DMS79 treated with DMSO at 0.1 percent for 48 hours (cell line): ENCODE measurements at places on chromosomes 2 and 18.

GRCh38 chr2:112059671-112060070, 4.6 kb downstream of the TMEM87B start:
- no peak for DNase-seq

- DNase-seq: no peak
These were observed 21.1 kb downstream of the TMEM182 start for GRCh38 chr2:102782933-102783332.

GRCh38 chr2:174053355-174054151, 88.4 kb upstream of the SP3 start:
- no peak for DNase-seq

DNA sequence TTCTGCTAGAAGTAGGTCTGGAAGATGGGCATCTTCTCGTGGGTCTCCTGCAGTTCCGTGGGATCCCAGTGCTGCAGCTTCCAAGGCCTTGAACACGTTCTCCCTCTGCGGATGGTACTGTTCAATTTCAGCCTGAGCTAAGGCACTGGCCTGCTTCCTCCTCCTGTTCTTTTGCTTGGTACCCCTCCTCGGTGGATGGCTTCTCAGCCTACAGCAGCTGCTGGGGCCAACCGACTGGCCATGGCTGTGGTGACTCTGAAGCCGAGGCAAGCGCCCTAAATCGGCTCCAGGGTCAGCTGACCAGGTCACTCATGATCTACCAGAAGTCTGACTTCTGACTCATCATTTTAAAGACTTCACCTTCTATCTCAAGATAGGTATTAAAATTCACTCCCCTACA, 150.2 kb downstream of the NBAS start:
- no peak for DNase-seq

DNA sequence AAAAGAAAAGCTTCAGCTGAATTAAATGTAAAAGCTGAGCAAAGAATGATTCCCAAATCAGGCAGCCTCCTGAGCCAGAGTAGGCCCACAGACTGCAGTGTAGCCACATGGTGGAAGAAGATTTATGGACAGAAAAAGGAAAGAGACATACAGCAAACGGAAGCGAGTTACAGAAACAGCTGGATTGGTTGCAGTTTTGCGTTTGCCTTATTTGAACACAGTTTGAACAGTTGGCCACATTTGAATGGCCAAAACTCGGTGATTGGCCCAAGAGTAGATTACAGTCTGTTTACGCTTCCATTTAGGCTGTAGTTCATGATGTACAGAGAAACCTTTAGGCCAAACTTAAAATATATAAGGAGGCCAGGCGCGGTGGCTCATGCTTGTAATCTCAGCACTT, 35.1 kb downstream of the SH2D6 start:
- no peak for DNase-seq

- no peak for DNase-seq
These were observed 87.7 kb downstream of the BCL11A start for GRCh38 chr2:60465736-60466135.

DNA sequence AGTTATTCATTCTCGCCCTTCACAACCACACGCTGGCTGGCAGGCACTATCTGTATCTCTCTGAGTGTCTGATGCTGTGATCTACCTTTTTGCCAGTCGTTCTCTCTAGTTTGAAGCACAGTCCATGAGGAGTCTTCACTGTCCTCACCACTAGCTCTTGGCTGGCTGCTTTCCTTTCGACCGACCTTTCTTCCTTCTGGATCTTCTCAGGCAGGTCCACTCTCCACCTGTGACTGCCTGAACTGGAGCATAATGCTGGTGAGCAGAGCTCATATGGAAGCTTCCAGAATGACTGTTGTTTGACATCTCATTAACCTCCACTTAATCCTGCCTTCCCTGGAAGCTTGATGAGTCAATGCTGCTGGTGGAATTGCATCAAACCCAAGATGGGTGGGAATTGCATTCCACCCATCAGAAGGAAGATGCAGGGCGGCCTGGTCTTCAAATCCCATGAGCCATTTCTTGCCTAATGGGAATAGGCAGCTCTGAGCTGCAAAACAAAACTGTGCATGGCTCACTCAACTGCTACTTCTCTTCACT, 283.5 kb upstream of the HDAC4 start:
- no peak for DNase-seq

DNA sequence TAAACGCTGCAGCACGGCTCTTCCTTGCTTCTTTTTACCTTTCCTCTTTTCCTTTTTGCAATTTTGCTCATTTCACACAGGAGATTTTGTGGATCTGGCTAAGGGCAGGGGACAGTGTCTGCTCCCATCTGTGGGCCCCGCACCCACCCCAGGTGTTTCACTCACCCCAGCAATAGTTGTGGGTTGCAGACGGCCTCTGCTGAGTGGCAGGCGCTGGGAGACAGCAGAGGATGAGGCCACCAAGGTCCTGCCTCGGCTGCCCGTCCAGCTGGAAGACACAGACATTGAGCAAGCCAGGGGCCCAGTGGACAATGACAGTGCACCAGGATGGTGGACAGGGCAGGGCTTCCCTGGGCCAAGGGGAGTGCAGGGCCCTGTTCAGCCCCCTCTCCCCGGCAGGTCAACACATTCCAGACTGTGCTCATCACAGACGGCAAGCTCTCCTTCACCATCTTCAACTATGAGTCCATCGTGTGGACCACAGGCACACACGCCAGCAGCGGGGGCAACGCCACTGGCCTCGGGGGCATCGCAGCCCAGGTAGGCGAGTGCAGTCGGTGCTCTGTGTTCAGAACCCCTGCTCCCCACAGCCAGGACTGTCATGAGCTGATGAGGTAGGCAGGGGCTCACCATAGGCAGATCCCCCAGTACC, 35.0 kb downstream of the SNED1 start:
- no peak for DNase-seq

DNA sequence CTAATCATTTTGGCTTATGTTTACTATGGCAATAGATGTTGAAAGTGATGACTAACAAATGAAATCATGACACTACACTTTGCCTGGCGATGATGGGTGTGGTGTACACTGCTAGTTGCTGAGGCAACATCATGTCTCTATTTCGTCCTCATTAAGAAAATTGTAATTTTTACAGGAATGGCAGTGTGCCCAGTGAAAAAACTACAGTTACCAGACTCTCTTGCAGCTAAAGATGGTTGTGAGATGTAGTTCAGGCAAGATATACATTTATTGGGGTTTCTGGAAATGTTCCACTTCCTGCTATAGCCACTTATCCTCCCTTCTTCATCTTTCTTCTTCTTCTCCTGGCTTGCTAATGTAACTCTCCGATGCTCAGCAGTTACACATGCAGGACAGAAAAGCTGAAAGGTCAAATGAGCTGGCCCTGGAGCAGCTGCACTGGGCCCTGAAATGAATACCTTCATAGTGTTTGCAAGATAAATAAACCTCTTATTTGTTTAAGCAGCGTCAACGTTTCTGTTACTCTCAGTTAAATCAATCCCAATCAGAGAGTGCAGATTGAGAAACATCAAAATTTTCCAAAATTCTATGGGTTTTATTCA, 46.0 kb downstream of the SOCS6 start:
- no peak for DNase-seq

DNA sequence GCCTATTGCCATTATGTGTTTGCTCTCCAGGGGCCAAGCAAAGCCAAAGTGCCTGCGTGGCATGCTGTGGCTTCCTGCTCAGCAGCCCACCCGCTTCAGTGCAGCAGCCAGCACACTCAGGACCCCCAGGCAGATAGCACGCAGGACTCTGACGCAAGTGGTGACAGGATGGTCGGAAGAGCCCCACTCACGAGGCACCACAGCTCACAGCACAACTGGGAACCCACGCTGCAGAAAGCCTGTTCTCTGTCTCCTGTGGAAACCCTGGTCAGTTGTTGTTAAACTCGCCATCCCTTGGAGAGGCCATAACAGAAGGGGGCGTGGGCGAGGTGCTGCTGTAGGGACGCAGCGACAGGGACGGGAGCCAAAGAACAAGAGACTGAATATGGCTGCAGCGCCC, 76.4 kb downstream of the HDAC4 start:
- no peak for DNase-seq

- DNase-seq: no peak
These were observed 20.2 kb upstream of the TNS1 start for GRCh38 chr2:218022851-218023530.

- DNase-seq: no peak
These were observed 35.6 kb downstream of the ACTR2 start for GRCh38 chr2:65263262-65263661.

DNA sequence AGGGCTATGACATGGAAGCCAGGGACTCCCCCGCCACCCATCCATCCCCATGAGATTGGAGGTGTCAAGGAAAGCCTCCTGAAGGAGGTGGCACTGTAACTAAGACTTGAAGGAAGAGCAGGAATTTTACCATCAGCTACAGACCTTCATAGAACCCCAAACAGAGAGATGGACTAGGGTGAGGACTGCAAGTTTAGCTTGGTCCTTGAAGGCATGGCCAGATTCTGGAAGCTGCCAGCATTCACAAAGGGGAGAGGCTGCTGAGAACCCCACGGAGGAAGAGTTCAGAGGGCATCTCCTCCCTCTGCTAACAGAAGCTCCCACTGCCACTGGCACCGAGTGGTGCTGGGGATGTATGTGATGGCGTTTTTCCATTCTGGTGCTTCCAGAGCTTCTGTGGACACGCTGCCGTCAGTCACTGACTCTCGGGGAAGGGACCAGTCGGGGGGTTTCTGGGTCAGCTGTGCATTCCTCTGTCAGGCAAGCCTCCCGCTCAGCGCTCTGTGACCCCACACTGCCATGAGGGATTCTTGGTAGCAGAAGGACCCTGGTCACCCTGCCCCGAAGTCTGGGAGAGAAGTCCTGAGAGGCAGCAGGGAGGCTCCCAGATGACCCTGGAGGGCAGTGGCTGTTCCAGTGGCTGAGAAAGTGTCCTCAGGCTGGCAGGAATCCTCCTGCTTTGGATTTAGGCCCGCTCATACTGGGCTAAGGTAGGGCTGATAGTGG, 18.1 kb downstream of the TMEM185B start:
- DNase-seq: no peak

- DNase-seq: no peak
These were observed 411.6 kb downstream of the ZNF521 start for GRCh38 chr18:24940416-24940815.

DNA sequence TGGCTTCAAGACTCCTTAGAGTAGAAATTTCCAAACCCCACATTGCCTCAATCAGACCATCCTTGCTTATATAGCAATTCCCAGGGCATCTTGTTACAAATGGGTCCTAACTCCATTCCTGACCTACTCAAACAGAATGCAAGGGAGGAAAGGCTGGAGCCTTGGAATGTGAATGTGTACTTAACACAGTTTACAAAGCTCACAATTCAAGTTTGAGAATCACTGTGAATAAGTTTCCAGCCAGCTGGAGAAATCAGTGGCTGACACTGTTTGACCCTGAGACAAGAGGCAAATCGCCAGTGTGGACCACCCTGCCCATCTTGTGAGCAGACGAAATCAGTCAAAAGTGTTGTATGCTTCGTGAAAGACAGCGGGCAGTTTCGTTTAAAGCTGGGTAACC, 65.5 kb downstream of the SOWAHC start:
- DNase-seq: no peak

DNA sequence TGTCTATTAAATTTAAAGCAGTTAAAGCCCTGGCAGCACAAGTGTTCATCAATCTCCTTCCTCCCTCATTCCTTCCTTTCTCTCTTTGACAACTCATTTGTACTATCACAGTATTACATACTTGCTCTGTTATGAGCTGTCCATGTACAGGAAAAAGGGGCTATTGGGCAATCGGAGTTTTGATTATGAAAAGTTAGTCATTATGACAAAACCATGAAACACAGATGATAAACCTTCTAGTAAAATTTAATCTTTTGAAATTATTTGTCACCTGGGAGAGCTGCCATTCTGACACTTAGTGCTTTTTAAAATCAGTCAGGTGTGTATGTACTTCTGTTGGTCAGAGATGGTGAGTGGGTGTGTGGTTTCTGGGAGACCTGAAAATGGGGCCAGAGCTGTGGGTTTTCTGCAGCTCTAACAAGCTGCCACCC, 39.4 kb downstream of the MAP4K4 start:
- no peak for DNase-seq

- no peak for DNase-seq
These were observed 1111.0 kb upstream of the SLC39A10 start for GRCh38 chr2:194545978-194546377.

DNA sequence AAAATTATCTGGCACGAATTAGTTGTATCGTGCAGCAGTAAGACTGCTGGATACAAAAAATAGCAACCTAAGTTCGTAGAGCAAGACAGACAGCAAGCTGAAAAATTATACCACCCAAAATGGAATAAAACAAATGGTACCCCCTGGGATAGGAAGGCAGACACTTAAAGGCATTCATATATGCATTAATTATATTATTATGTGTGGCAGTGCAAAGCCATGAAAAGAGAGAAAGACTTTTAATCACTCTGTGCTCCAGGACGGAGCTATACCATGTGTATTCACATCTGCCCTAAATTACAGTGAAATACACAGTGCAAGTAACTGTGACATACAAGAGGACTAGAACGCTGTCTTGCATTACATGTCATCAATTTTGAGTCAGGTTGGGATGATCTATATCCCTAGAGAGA, 235.9 kb downstream of the GULP1 start:
- no peak for DNase-seq

- DNase-seq: no peak
These were observed 24.9 kb downstream of the HTR2B start for GRCh38 chr2:231099918-231100317.
